ENCODE measurements at places on chromosomes 6 and 20.

DNA sequence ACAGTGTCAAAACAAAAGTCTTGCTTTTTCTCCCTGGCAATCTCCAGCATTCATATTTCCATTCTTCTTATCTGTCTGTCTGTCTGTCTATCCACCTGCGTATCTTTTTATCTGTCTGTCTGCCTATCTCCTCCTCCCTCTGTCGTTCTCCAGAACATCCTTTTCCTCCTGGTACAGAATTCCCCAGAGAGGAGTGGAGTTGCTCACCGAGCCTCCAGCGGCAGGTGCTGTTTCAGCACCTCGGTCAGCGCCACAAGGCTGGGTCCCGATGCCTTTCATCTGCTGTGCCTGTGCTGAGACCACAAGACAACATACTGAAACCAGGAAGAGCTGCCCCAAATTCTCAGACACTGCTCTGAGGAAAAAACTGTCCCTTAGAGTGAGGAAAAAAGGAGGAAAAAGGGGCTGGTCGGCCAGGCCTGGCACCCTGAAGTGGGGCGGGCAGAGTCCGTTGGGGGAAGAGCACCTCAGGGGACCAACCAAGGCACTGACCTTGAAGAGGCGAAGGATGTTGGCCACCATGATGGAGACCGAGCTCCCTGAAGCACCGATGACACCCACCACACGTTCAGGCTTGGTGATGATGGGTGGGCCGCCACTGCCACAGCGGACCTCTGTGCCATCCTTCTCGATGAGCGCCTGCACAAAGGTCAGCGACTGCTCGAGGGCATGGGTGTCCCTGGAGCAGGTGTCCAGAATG, 13.3 kb downstream of the GRM4 start:
- no peak for DNase-seq

GRCh38 chr6:64497634-64498033, 862.0 kb downstream of the PHF3 start:
- no peak for DNase-seq

- peak; percentile 16 for DNase-seq
Observed at GRCh38 chr20:51022803-51023616, at the start of gene KCNG1. TSS of gene KCNG1 (minus strand) at chr20:51023107. CDS start at chr20:51010338, 12,769 bp downstream.

DNA sequence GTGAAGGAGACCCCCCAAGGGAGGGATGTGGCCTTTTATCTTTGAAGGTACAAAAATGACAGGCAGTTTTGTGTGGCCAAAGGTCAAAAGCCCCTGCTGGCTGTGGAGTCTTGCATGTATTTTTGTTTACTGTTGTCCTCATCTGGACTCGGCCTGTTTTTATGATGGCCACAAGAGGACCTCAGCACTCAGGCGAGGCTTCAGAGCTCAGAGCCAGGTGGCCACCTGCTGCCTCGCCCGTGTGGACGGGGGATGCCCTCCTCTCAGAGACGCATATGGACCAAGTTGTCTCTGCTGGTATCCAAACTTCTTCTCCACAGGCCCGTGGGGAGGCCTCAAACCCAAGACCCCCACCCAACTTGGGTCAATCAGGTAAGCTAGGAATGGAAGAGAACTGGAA, 118.2 kb downstream of the DACT2 start:
- no peak for DNase-seq

DNA sequence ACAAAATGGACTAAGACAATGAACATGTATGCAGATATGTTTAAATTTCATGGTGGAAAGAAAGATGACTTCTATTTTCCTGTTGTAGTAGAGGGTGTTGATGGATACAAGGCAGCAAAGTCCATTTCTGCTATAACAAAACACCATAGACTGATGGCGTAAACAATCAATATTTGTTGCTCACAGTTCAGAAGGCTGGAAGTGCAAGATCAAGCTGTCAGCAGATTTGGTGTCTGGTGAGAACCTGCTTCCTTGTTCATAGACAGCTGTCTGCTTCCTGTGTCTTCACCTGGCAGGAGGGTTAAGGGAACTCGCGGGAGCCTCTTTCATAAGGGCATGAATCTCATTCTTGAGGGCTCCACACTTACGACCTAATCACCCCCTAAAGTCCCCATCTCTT, 83.0 kb upstream of the ELOVL5 start:
- no peak for DNase-seq

DNA sequence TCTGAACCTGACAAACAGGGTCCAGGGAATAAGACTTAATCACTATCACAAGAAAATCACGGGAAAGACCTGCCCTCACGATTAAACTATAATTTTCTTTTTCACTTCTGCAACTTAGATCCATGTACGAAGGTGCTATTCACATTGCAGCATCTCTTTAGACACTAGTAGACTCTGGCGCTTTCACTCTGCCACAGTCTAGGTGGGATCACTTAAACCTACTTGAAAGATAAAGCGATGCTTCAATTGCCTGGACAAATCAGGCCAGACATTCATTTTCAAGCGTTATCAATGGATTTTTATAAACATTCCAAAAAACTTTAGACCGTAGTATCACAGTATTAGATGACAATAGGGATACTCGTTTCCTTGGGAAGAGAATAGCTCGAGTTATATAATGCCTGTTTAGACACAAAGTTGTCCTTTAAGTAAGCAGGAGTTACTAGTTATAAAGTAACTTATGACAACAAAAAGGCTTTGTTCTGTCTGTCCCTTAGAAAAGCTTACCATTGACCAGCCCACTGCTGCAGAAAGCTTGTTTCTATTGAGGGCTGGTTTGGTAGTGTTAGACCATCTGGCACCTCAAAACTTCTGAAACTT, 367.3 kb downstream of the UTRN start:
- no peak for DNase-seq

- no peak for DNase-seq
Observed at GRCh38 chr6:79469376-79470246, 67.6 kb downstream of the LCA5 start.

GRCh38 chr6:91879386-91879995, 1292.6 kb upstream of the MAP3K7 start:
- DNase-seq, result no peak

GRCh38 chr6:26251354-26252076, 113.5 kb upstream of the BTN3A2 start:
- peak; percentile 60 for DNase-seq

DNA sequence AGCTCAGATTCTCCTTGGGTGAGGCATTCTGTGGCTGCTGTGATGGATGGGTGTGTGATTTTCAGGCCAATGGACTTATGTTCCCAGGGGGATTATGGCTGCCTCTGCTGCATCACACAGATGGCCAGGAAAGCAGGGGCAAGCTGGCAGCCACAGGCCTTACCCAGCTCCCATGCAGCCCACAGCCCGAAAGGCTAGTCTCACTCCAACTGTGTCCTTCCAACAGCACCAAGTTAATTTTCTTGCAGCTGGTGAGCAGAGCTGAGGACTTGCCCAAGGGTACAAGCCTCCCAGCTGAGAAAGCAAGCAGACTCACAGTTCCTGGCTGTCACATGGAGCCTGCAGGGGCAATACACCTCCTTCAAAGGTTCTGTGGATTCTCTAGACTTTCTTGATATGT, 155.2 kb upstream of the KHDRBS2 start:
- no peak for DNase-seq

- no peak for DNase-seq
Observed at GRCh38 chr6:56962441-56962840, 7.5 kb downstream of the BEND6 start.

DNA sequence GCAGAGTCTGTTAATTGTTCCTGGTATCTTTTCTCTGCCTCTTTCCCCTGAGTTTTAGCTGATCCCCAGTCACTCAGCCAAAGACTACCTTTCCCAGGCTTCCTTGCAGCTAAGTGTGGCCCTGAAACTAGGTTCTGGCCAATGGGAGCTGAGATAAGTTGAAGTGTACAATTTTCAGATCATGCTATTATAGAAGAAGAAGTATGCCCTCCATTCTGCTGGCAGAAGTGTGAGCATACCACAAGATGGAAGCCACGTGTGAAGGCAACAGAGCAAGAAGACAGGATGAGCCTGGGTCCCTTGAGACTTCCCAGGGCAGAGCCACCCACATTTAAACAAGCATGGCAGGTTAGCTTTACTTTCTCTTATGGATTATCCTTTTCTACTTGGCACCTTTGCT, 273.2 kb downstream of the HIVEP2 start:
- no peak for DNase-seq

- peak; percentile 87 for DNase-seq
Observed at GRCh38 chr6:75205776-75206575, at the start of gene COL12A1. TSS of gene COL12A1 (minus strand) at chr6:75206053. CDS start at chr6:75202792, 3,261 bp downstream.

DNA sequence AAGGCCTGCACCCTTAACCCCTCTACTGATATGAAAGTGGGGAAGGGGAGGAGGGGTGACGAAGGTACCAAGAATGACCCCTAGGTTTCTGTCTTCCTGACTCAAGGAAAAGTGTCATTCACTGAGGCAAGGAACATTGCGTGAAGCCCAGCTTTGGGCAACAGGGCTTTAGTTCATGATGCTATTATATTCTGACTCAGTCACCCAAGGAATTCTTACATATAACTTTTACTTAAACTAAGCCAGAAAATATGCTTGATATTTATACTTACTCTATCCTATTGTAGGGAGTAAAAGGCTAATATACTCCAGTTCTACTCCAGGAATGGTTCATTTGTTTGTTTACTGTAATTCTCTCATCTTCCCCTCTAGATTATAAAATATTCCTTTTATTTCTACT, 60.5 kb downstream of the DOP1A start:
- DNase-seq, result no peak

DNA sequence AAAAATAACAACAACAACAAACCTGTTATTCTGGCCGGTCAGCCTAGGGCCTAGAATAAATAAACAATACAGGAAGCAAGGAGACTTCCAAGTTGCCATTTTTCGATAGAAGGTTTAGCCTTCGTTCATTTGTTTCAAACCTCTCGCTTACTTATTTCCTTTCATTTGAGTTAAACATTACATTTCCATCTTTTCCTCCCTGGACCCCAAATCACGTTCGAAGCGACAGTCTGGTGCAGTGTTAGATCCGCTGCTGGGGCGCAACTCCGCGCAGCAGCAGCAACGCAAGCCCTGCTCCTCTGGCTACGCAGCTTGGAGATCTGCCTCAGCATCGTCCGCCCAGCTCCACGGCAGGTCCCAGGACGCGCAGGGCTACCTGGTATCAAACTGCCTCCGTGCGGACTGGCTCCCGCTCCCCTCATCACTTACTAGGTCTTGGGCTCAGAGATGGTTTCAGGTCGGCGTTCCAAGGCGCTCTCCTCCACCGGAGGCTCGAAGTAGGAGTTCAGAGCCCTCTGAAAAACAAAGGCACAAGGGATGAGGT, 530 bp downstream of the TDP2 start:
- DNase-seq, result no peak

- DNase-seq, result no peak
Observed at GRCh38 chr6:17178326-17178725, 76.5 kb downstream of the STMND1 start.

DNA sequence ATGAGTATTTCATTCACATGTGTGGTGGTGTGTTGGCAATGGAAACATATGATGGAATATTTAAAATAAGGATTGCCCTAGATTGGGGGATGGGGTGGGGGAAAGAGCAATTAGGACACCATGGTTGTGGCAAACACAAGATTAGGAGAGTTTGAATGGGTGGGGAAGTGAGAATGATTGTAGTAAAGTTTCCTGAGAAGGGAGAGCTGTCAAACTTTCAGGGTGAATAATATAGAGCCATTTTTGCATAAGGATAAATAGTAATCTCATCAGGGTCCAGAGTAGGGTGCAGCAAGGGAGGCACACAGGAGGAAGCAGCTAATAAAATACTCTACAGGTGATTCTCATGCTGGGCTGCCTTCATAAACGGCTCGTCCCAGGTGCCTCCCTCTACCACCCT, 294.9 kb upstream of the MARCKS start:
- DNase-seq, result no peak

- no peak for DNase-seq
Observed at GRCh38 chr20:49786668-49787370, 25.8 kb upstream of the SLC9A8 start.

DNA sequence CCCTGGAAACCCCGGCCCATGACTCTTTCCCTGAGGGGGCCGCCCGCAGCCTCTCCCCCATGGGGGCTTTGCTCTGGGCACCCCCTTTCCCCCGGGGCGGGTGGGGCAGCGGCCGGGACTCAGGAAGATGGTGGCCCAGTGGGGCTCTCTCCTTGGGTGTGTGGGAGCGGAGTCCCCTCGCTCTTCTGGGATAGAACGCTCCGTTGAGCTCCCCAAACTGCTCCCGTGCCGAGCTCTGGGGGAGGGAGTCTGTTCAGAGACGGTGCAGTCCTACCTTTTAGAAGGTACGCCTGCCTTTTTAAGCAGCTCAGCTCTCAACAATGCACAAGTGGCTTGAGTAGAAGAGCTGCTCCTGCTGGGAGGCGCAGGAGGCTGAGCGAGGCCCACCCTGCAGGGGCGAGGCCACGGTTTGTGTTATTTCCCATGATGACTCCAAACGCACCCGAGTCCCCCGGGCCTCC, 21.7 kb upstream of the BHLHE23 start:
- no peak for DNase-seq

DNA sequence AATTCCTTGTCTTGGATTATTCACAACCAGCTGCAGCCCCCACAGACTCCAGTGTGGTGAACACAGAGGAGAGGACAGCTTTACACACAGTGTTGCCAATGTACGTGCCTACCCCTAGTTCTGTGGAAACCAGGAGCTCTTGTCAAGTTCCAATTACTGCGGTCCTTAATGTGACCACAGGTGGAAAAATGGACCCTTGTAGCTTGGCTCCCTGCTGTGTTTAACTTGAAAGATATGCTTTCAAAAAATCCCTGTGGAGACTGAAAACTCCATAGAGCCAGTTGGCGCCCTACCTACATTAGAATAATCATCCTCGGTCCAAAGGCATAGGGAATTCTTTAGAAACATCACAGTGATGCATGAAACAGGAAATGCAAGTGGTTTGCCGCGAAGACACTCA, 118.3 kb upstream of the SLC22A23 start:
- no peak for DNase-seq

- no peak for DNase-seq
Observed at GRCh38 chr6:143264986-143265764, 185.3 kb downstream of the ADAT2 start.

- no peak for DNase-seq
Observed at GRCh38 chr20:273884-274283, 16.4 kb downstream of the DEFB132 start.

- DNase-seq, result no peak
Observed at GRCh38 chr6:48917233-48917632, 545.8 kb downstream of the MMUT start.

DNA sequence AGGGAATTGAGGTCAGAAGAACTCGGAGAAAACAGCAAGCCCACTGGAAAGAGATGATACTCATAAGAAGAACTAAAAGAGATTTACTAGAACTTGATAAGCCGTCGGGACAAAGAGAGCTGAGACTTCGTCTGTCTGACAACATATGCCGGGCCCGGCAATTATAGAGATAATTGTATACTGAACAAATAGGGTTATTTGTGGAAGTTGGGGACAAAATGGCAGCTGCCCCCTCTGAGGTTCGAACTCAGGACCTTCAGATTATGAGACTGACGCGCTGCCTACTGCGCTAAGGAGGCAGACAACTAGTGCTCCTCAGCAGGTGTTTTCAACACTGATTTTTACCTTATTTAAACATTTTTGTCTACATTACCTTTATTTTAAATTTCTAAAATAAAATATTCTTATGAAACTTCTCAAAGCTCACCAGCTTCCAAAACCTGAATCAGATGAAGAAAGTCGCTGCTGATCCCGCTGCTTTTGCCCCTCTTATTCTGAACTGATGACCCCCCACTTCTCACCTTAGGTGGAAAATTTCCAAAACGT, 29.3 kb upstream of the TRIM27 start:
- no peak for DNase-seq

GRCh38 chr6:124941259-124941658, 21.0 kb upstream of the RNF217 start:
- no peak for DNase-seq

GRCh38 chr6:131042664-131043063, 20.4 kb downstream of the EPB41L2 start:
- no peak for DNase-seq

- DNase-seq, result no peak
Observed at GRCh38 chr6:115838216-115838615, 222.5 kb downstream of the FRK start.
